ENCODE measurements at places on chromosomes 7 and 10.

GRCh38 chr10:122143238-122143841 lies 127.8 kb upstream of the BTBD16 start:
- DNase-seq = no peak

DNA sequence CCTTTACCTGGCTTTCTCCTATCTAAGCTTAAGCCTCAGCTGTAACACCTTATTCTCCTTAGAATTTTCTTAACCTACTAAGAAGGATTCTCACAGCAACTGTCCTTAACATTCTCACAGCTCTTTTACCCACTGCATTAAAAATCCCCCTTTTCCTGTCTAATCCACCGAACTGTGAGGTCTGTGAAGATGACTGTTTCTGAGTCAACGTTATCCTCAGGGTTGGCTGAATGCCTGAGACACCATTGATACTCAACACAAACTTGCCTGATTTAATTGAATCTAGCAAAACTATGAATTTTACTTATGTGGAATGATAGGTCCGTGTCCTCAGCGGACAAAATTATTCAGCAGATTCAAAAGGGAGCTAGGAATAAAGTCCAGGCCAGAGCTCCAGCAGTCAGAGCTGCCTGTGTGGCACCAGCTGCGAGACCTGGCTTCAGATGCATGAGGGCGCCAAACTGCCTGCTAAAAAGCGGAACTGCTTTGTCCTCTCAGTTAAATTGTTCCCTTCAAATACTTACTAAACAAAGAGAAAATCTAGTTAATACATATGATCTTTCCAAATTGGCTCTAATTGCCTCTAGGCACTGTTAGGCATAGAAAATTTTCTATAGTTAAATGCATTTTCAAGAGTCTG lies 33.4 kb upstream of the VWDE start:
- DNase-seq = no peak

DNA sequence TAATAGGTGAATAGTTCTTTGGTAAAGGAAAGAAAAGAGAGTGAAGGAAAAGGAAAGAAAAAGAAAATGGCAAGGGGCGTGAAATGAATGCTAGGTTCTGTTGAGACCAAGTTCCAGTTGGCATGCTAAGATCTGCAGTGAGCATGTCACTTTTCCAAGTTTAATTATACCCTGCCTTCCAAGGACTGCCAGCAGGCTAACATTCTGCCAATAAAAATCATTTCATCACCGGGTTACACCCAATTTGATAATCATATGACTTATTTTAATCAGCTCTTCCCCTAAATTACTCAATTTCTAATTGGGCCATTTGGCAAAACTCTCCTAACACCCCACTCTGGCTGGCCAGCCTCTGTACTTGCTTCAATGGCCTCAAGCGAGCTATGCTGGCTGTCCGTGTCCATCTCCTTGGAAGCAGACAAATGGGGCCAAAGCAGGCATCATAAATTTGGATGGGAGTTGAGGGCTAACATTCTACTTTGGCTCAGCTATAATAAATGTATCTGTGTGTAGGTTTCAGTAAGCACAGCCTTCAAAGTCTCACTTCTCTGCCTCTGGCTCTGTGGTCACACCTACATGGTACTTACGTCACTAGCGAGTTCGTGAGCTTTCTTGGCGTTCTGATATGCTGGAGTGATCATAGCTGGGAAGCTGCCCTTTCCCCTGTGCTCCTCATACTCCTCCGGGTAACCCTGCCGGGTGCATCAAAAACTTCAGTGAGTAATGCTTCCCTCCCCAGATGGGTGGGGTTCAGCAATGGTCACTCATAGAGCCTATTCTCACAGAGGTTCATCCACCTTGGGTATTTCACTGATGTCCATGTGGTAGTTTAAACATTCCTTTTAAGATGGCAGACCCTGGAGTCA lies 17.3 kb downstream of the NRAP start:
- DNase-seq = no peak

- DNase-seq = no peak
Measured at GRCh38 chr10:11336722-11337162, 274.7 kb downstream of the USP6NL start.

- DNase-seq = no peak
Measured at GRCh38 chr7:123432601-123433000, 101.8 kb downstream of the IQUB start.

DNA sequence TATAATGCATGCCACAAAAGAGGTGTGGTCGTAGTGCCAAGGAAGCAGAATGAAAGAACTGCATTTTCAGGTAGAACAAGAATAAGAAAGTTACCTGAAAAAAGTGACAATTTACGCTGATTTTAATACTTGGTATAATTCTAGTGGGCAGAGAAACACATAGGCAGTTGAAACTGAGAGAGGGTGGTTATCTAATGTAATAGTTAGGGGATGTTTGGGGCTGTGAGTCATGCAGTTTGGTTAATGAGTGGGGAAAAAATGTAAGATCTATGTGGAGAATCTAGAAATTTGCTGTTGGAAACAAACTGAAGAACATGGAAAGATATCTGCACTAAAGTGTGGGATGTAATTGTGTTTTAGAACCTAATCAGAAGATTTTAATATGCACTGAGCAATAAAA lies 33.7 kb downstream of the ZNF37A start:
- no peak for DNase-seq

- no peak for DNase-seq
Measured at GRCh38 chr7:84277628-84278224, 83.1 kb upstream of the SEMA3A start.

- DNase-seq = no peak
Measured at GRCh38 chr7:106767498-106768323, 97.4 kb upstream of the PIK3CG start.

- DNase-seq = no peak
Measured at GRCh38 chr10:121309164-121309563, 289.1 kb downstream of the FGFR2 start.

GRCh38 chr7:756928-757560 lies 30.0 kb upstream of the PRKAR1B start:
- no peak for DNase-seq

- DNase-seq = no peak
Measured at GRCh38 chr7:132485136-132485535, 91.1 kb downstream of the PLXNA4 start.

DNA sequence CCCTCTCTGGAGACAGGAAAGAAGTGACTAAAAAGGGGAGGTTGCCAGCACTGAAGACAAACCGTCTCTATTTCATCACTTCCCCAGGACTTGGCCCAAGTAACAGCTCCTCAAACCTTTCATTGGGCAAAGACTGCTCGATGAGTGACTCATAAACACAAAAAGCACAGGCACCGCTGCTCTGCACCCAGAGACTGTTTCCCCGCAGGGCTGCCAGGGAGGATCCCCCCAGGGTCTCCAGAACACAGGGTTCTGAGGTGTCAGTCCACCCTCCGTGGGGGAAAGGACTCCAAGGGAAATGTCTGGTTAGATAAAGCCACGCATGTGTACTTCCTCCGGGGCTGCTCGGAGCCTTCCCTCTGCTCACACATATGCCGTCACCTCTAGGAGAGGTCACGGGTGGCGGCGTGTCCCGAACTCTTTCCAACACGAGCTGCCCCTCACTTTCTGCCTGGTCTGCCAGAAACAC lies 59.9 kb downstream of the INSIG1 start:
- DNase-seq = no peak

- DNase-seq = no peak
Measured at GRCh38 chr7:152354061-152354460, 81.7 kb downstream of the KMT2C start.

DNA sequence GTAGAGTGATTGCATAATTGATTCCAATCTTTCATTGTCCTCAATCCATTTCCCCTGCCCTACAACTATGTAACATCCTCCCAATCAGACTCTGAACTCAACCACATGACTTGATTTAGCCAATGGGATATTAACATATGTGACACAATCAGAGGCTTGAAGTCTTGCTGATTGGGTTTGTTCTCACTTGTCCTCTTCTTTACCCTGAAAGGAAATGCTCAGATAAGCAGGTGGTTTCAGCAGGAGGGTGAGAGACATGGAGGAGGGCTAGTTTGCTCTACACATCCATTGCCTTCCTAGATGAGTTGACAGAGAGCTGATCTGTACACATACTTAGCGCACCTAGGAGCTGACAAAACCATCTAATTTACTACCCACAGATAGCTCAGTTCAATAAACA lies 669.4 kb downstream of the NRG3 start:
- DNase-seq = no peak

DNA sequence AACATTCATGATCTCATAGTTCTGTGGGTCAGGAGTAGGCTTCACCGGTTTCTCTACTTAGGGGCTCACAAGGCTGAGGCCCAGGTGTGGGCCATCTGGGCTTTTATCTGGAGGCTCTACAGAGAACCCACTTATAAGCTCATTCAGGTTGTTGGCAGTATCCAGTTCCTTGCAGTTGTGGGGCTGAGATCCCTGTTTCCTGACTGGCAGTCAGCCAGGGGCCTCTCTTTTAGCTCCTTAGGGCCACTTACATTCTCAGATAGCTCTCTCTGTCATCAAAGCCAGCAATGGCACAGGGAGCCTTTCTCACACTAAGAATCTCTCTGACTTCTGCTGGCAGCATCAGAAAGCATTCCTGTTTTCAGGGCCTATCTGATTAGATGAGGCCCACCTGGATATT lies 18.2 kb upstream of the HECTD2 start:
- no peak for DNase-seq
